NCI-H1930 (cell line): ENCODE measurements at places on chromosomes 2 and 18.

- no peak for DNase-seq
Measured at GRCh38 chr2:168201584-168202116, 45.7 kb downstream of the STK39 start.

DNA sequence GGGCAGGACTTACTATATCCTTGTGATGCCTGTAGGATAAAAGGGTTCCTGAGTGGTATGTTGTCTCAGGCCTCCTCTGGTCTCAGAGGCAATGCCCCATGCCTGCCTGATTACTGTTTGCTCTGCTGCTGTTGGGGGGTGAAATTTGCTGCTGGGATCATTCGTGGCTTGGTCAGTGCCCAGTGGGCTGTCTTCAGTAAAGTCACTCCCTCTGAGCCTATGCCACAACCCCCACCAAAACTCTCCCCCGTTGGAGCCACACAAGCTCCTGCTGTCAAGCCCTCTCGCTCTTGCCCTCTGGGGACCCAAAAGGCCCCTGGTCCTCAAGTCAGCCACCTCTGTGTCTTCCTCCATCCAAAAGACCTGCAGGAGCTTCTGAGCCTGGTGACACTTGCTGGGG is 38.6 kb upstream of the TGIF1 start:
- DNase-seq, result no peak

- DNase-seq, result no peak
Measured at GRCh38 chr2:219500135-219500534, 1.4 kb downstream of the GMPPA start.

- no peak for DNase-seq
Measured at GRCh38 chr2:67169417-67170140, 227.6 kb upstream of the ETAA1 start.

- DNase-seq, result peak; percentile 18
Measured at GRCh38 chr2:74514368-74515270, at the start of gene TLX2. TSS of gene TLX2 (plus strand) at chr2:74514450. CDS start at chr2:74514807, 357 bp downstream.

DNA sequence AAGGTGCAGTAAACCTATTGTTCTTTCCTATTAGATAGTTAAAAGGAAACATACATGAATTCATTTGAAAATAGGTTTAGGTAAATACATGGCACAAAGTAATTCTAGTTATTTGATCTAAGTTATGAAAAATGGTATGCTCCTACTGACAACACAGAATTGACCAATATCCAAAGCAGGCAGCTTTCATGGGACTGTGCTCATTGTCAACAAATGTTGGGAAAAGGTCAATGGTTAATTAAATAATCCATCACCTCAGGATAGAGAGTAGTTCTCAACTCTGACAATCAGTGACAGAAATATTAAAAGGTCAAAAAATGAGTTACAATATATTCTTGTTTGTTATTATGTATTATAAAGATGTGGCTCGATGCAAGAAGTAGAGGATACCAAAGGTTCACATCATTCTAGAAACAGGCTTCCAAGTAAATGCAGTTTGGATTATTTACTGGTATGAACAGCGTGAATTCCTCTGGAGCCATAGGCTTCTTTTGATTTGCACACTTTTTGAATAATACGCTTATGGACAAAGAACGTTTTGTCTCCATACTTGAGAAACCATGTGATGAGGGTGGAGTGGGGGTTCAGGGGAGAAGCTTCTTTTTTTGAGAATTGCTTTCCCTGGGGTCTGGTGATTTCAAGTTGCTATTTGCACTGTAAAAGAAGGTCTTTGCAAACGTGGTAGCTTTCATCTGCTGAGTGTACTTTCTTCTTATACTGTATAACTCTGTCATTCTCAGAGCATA is 422.0 kb upstream of the ZEB2 start:
- no peak for DNase-seq

- peak; percentile 21 for DNase-seq
Measured at GRCh38 chr2:38376346-38377049, 575 bp downstream of the ATL2 start.

GRCh38 chr2:235240574-235240973 is 253.3 kb upstream of the AGAP1 start:
- no peak for DNase-seq

DNA sequence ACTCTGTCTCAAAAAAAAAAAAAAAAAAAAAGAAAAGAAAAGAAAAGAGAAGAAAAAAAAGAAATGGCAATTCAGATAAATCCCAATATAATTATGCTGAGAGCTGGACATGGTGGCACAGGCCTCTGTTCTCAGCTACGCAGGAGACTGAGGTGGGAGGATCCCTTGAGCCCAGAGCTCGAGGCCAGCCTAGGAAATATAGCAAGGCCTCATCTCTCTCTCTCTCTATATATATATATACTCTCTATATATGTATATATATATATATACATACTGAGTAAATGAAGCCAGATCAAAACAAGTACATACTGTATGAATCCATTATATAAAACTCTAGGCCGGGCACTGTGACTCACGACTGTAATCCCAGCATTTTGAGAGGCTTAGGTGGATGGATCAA is 30.6 kb upstream of the MYCN start:
- DNase-seq, result no peak

- DNase-seq, result no peak
Measured at GRCh38 chr2:86081724-86082123, 24.0 kb downstream of the POLR1A start.
